ENCODE measurements at places on chromosomes 5 and 9.
A peak's percentile ranks its signal among the peaks of the same experiment; 100 is the strongest.

GRCh38 chr5:18972177-18972576 lies 1015.8 kb downstream of the CDH18 start:
- DNase-seq, result no peak

GRCh38 chr5:65366655-65367054 lies 115.1 kb downstream of the ADAMTS6 start:
- DNase-seq, result no peak

GRCh38 chr9:38756702-38757101 lies 36.8 kb upstream of the FAM240B start:
- DNase-seq, result no peak

- no peak for DNase-seq
These were observed 344.6 kb downstream of the OSTF1 start for GRCh38 chr9:75432888-75433287.

DNA sequence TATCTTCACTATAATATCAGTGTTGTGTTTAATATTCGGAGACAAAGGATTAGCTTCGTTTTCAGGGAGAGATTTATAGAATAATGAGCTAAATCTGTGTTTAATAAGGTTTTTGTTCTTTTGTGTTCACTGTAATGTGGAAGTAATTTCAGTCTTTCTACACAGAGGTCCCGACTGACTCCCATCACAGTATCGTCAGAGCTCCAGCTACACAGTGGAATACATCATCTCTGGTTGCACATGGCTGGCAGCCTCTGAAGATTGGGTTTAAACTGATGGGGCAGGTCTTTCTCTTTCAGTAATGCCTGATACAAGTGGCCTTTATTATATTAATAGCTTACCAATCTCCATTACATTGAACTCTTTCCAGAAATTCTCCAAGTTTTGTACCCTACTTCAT lies 736.7 kb upstream of the RIOK2 start:
- DNase-seq, result no peak

- no peak for DNase-seq
These were observed 14.0 kb downstream of the TLX3 start for GRCh38 chr5:171323007-171323406.

DNA sequence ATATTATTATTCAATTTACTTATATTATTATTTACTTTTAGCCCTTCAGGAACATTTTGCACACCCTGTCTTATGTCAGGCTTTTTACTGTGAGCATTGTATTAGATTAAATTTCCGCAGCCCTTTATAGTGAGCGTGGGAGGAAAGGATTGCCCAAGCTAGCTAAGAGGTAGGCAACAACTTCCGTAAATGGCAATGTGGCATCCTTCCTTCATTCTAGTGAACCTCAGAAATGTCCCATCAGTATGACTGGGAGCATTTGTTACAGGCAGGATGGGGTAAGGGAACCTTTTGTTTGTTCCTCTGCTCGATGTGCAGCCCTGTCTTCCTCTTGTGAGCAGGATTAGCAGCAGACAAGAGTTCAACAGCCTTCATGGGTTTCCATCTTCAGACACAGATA lies 6.2 kb upstream of the CD180 start:
- DNase-seq, result peak; percentile 12

DNA sequence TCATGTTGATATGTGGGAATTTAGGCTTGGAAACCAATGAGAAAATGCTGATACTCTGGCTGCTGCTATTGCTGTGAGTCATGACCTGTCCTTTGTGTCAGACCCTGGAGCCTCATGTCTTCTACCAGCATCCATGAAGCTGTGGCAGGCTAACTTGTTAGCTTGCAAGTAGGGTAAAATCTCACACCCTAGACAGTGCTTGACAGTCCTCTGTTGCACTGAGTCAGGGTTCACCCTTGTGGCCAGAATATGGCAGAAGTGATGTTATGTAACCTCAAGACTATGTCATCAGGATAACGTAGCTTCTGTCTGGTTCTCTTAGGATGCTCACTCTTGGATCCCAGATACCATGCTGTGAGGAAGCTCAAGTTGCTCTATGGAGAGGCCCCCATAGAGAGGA lies 110.8 kb downstream of the LHX2 start:
- DNase-seq, result no peak

- no peak for DNase-seq
These were observed 34.4 kb downstream of the P4HA2 start for GRCh38 chr5:132193165-132193694.

- DNase-seq, result no peak
These were observed 375.3 kb upstream of the PRR16 start for GRCh38 chr5:120088836-120089235.

DNA sequence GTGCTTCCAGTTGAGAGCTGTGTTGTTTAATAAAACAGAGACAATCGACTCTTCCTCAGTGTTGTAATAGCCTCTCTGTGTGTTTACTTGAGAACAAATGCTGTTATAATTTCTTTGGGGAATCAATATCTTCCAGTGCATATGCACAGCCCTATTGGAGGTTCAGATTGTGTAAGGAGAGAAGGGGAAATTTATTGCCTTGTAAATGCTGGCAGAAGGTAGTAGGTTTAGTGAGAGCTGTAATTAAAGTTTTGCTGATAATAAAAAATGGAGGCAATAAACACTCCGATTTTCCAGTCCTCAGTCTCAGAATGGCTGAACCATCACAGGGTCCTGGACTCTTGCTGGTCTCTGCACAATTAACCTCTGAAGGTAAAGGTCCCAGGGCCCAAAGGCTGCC lies 128.3 kb downstream of the C5orf15 start:
- DNase-seq, result no peak

- DNase-seq, result no peak
These were observed 61.0 kb downstream of the RALGPS1 start for GRCh38 chr9:126975327-126976220.

GRCh38 chr9:129006328-129007034 lies 21.6 kb downstream of the SH3GLB2 start:
- peak; percentile 54 for DNase-seq

DNA sequence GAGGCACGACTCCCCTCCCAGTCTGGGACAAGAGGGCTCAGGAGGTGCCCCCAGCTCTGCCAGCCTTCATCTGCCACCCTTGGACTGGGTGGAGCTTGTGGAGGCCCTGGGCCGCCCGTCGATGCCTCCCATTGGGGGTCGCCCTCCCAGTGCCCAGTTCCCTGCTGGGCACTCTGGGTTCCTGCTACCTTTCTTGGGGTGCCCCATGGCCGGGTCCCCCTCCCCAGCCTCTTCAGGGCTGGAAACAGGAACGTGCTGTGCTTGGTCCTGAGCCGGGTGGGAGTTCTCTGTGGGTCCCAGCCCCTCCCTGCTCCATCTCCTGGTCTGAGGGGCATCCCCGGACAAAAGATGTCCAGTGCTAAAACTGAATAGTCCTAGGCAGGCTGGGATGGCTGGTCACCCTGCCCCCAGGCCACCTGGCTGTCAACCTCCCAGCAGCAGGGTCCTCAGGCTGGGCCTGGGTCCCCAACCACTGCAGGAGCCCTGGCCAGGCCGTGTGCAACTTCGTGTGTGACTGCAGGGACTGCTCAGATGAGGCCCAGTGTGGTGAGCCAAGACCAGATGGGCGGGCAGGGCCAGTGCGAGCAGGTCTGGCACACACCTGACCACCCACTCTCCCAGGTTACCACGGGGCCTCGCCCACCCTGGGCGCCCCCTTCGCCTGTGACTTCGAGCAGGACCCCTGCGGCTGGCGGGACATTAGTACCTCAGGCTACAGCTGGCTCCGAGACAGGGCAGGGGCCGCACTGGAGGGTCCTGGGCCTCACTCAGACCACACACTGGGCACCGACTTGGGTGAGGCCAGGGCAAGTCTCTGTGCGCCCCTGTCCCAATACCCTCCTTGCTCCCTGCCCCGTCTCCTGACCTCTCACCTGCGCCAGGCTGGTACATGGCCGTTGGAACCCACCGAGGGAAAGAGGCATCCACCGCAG lies 784 bp downstream of the MAMDC4 start:
- no peak for DNase-seq

DNA sequence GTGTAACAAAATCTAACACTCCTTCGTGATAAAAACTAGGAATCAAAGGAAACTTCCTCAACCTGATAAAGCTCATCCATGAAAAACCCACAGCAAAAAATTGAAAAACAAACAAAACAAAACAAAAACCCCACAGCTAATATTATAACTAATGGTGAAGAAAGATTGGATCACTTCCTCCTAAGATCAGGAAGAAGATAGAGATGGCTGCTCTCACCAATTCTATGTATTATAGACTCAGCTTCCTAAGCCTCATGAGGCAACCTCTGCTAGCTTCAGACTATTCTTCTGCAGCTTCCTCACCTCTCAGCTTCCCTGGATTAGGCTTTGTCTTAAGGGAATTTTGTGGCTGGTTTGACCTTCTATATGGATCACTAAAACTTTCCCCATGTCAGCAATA lies 40.1 kb downstream of the PHAX start:
- DNase-seq, result no peak

Measured in CD4-positive, alpha-beta T cell treated with Interleukin-6 at 100 ng/mL for 8 hours (primary cell).